GM23248 (cell line): ENCODE measurements at places on chromosomes 7 and 10. TPM values are rescaled to one million over a fixed set of nuclear protein-coding genes. Genes with fewer than 3 reads are reported as not detected.

Gene SPDYE9
- total RNA-seq: not detected in 2 replicates

- no peak for DNase-seq
Observed at GRCh38 chr7:44099669-44100068, 4.5 kb upstream of the AEBP1 start.

GRCh38 chr10:24900888-24901685, 51.3 kb downstream of the PRTFDC1 start:
- no peak for DNase-seq

DNA sequence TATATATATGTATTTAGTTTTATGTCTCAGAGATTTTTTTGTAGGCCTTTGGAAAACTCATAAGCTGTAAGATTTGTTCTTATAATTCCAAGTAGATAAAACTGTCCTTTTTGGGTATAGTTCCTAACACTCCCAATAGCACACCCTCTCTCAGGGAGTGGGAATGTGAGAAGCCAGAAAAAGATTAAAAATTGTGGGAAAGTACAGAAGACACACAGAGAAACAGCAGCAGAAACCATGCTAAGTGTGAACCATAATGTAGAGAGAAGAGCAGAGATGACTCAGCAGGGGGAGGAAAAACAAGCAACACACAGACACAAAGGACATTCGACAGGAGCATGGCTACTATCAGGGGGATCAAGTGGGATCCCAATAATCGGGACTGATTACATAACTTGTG, 401.6 kb downstream of the MAGI2 start:
- no peak for DNase-seq
